IPS DF 6.9 (cell line): ENCODE measurements at places on chromosomes 13 and 19.
A peak's percentile ranks its signal among the peaks of the same experiment; 100 is the strongest.

DNA sequence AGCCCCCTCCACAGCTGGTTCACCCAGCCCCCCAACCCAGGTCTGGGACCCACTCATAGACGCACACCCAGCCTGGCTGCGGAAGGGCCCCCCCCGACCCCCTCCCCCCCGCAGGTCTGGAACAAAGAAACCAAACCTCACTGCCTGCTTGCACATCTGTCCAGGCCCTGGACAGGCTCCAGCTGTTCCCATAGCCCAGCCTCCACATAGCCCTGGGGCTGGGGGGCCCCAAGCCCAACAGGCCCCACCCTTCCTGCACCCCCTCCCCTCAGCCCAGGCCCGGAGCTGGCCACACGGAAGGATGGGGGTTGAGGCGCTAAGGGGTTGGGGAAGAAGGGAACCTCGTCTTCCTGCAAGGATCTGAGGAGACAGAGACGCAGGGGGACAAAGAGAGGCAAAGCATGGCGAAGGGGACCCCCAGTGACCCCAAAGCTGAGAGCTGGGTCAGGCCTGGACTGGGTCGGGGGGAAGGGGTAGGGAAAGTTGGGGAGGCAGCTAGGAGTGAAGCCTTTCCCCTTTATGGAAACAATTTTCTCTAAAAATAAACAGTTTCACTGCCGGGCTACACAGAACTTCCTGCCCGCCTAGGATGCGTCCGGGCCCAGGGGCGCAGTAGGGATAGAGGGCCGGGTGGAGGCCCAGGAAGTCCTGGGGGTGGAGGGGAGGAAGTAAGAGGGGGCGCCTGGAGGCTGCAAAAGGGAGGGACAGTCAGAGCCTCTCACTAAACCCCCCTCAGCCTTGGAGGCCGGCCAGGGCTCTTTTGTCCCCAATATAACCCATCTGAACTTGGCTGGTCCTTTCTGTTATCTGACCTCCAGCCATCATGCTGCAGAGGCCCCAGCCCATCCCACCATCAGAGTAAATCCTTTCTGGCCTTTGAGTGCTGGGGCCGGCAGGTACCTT lies 2.4 kb downstream of the KANK2 start:
- H3K4me1 ChIP-seq, result no peaks in the 10 kb centered on the region; the same call in 1 of the 2 replicates
- H3K36me3 ChIP-seq, result peaks cover 17% of the 10 kb centered on the region
- no peaks in the 10 kb centered on the region for H3K27me3 ChIP-seq
- no peak for DNase-seq
- H3K27ac ChIP-seq, result no peak overlapping the region
- H3K4me3 ChIP-seq, result no peak overlapping the region

DNA sequence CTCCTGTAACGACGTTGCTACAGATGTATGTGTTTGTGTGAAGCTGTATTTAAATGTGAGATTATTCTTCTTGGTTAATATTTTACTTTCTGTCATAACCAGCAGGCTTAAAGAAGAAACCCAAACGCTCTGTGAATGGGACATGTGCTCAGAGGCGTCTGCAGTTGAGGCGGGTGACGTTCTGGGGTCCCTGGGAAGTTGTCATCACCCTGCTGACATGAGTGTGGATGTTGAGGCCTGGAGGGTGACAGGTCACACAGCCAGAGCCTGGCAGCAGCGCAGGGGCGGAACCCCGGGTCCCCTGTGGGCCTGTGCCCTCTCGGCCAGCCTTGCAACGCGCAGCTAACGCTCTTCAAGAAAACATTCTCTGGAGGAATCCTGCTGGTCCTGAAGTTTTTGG lies 16.6 kb downstream of the RASA3 start:
- H3K27me3 ChIP-seq, result no peaks in the 10 kb centered on the region
- no peak overlapping the region for H3K27ac ChIP-seq
- H3K4me3 ChIP-seq, result no peak overlapping the region
- H3K36me3 ChIP-seq, result peaks cover 3% of the 10 kb centered on the region; the same call in 1 of the 2 replicates
- DNase-seq, result no peak

GRCh38 chr19:43799502-43800142 lies 2.6 kb downstream of the LYPD5 start:
- no peak overlapping the region for H3K4me3 ChIP-seq
- H3K4me1 ChIP-seq, result no peaks in the 10 kb centered on the region
- H3K36me3 ChIP-seq, result no peaks in the 10 kb centered on the region
- H3K27ac ChIP-seq, result no peak overlapping the region

GRCh38 chr19:5934069-5934401 lies 20.0 kb downstream of the CAPS start:
- no peak overlapping the region for H3K4me3 ChIP-seq
- H3K4me1 ChIP-seq, result no peaks in the 10 kb centered on the region
- peaks cover 12% of the 10 kb centered on the region for H3K36me3 ChIP-seq
- H3K27ac ChIP-seq, result no peak overlapping the region
- no peaks in the 10 kb centered on the region for H3K27me3 ChIP-seq
- no peak for DNase-seq

DNA sequence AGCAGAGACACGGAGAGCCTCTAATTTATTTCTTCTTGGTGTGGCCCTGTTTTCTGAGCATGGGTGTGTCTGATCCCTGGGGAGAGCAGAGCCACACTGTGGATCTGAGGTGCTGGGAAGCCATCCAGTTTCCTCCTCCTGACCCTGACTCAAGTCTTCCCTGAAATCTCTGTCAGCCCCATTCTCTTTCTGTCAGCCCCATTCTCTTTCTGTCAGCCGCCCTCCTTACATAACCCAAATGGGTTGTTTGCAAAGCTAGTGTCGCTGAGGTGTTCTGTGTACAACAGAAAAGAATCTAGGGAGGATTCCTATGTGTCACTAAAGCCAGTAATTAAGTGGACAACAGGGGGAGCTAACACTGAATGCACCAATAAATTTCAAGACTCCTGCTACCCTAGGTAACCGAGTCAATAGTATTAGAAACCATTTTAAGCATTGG lies 50.2 kb downstream of the LRCH1 start:
- no peaks in the 10 kb centered on the region for H3K4me1 ChIP-seq
- H3K27me3 ChIP-seq, result no peaks in the 10 kb centered on the region
- no peak overlapping the region for H3K4me3 ChIP-seq
- H3K27ac ChIP-seq, result no peak overlapping the region

DNA sequence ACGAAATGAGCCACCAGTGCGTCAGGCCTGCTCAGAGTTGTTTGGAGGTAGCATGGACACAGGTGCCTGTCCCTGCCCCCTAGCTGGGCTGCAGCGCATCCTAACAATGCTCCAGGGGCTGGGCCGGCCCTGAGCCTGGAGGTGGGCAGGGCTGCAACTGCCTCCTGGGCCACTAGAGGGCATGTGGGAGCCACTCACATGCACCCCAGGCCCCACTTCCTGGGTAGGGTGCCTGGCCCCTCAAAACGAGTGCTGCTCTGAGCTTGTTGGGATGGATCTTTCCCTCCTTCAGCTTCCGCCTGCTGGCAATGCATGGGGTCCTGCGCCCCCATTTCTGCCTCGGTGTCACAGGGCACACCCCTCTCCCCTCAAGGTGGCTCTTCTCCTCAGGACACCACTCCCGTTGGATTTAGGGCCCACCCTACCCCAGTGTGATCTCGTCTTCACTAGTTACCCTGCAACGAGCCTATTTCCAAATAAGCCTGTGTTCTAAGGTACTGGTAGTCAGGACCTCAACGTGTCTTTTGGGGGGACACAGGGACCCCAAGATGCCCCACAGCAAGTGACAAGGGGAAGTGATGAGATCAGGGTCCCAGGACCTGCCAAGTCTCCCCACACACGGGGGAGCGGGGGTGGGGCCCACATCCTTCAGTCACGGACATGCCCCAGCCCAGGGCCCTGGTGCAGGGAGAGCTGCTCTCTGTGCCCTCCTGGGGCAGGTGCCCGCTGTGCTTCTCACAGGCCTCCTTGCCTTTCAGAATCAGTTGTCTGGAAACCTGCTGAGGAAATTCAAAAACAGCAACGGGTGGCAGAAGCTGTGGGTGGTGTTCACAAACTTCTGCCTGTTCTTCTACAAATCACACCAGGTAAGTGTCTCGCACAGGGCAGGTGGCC lies 131.3 kb downstream of the STK24 start:
- H3K4me1 ChIP-seq, result peaks cover 2% of the 10 kb centered on the region; the same call in 1 of the 2 replicates
- H3K4me3 ChIP-seq, result no peak overlapping the region
- no peak overlapping the region for H3K27ac ChIP-seq
- H3K27me3 ChIP-seq, result no peaks in the 10 kb centered on the region

- H3K27ac ChIP-seq, result no peak overlapping the region
- no peaks in the 10 kb centered on the region for H3K27me3 ChIP-seq
Measured at GRCh38 chr13:74131227-74131626, 3.0 kb downstream of the KLF12 start.

DNA sequence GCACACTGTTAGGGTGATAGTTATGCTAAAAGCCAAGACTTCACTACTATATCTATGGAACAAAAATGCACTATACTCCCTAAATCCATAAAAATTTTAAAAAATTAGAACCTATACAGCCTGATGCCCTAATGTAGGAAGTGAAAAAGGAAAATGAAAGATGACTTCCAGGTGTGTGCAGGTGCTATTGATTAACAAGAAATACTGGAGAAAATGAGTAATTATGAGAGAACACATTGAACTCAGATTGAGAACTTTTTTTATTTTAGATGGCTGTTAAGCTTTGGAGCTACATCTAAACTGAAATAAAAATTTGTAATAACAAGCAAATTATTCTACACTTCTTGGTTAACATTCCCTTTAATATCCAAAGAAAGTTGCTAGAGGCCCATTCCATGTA lies 1015.7 kb downstream of the PCDH9 start:
- H3K27me3 ChIP-seq, result no peaks in the 10 kb centered on the region
- DNase-seq, result no peak
- no peak overlapping the region for H3K4me3 ChIP-seq
- no peak overlapping the region for H3K27ac ChIP-seq
- no peaks in the 10 kb centered on the region for H3K4me1 ChIP-seq

DNA sequence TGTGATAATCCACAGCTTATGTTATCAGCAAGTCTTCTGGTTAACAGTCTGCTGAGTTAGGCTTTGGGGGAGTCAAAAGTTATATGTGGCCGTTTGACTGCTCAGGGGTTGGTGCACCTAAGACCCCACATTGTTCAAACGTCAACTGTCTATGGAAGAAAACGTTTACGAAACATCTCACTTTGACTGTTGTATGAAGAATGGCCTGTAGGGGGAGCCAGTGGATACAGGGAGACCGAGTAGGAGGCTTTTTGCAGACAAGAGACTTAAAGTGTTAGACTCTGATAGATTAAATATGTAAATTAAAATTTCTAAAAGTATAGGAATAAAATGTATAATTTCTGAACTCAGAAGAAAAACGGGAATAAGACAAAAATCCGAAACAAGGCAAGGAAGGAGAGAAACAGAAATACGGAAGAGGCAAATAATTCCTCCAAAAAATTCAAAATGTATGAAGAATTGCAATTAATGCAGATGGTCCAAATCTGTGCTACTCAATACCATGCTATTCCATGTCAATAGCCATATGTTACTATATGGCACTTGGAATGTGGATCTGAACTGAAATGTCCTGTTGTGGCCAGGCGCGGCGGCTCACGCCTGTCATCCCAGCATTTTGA lies 37.8 kb downstream of the TNFSF14 start:
- no peak overlapping the region for H3K27ac ChIP-seq
- peak; percentile 52 for DNase-seq
- no peaks in the 10 kb centered on the region for H3K36me3 ChIP-seq
- H3K4me1 ChIP-seq, result no peaks in the 10 kb centered on the region
- H3K27me3 ChIP-seq, result no peaks in the 10 kb centered on the region

DNA sequence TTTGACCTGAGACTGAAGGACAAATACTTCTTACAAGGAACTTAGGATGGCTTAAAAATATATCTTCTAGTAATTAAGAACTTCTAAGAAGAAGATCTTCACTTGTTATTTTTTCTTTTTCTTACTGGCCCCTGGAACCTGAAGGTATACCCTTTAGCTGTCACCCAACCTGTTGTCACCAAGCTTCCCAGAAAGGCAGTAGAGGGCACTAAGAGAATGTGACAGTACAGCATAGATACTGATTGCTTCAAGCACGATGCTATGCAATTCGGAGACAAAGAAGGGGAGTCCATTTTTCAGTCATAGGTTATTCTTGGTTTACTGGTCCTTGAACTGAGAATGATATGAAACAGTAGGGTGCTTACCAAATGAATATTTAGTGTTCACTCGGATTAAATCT lies 208.3 kb upstream of the PCDH9 start:
- H3K4me3 ChIP-seq, result no peak overlapping the region
- DNase-seq, result peak; percentile 7
- no peaks in the 10 kb centered on the region for H3K27me3 ChIP-seq
- H3K36me3 ChIP-seq, result no peaks in the 10 kb centered on the region

GRCh38 chr19:33750587-33751435 lies 45.9 kb upstream of the KCTD15 start:
- no peak overlapping the region for H3K4me3 ChIP-seq
- no peaks in the 10 kb centered on the region for H3K27me3 ChIP-seq
- DNase-seq, result no peak
- no peak overlapping the region for H3K27ac ChIP-seq
- no peaks in the 10 kb centered on the region for H3K4me1 ChIP-seq
- H3K36me3 ChIP-seq, result no peaks in the 10 kb centered on the region

DNA sequence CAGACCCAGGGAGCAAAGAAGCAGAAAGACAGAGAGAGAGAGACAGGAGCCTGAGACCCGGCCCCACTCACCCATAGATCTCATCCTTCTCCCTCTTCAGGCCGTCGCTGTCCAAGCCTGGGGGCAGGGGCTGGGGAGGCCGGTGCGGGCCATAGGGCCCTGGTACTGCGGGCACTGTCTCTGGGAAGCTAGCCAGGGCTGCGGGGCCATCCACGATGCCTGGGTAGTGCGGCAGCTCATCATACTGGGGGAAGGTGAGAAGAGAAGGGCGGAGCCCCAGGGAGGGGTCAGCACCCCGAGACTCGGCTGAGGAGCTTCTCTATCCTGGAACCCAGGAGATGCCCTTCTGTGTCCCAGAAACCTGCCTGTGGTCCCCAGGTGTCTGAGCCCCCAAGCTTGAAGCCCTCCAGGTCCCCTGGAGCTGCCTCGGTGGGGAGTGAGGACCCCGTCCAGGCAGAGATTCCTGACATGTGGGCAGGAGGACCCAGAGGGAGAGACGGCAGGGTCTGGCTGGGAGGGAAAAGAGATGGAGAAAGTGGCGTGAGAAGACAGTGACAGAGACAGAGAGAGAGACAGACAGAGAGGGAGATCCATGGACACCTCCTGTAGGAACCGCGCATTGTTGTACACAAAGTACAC lies 2.1 kb downstream of the MEIS3 start:
- H3K36me3 ChIP-seq, result peaks cover 8% of the 10 kb centered on the region
- DNase-seq, result no peak
- no peak overlapping the region; the same call in 1 of the 2 replicates for H3K4me3 ChIP-seq
- no peak overlapping the region for H3K27ac ChIP-seq

- H3K4me1 ChIP-seq, result no peaks in the 10 kb centered on the region
- no peak for DNase-seq
- no peaks in the 10 kb centered on the region for H3K27me3 ChIP-seq
- H3K27ac ChIP-seq, result no peak overlapping the region
- no peak overlapping the region for H3K4me3 ChIP-seq
Measured at GRCh38 chr13:26726684-26727083, 33.9 kb downstream of the GPR12 start.

DNA sequence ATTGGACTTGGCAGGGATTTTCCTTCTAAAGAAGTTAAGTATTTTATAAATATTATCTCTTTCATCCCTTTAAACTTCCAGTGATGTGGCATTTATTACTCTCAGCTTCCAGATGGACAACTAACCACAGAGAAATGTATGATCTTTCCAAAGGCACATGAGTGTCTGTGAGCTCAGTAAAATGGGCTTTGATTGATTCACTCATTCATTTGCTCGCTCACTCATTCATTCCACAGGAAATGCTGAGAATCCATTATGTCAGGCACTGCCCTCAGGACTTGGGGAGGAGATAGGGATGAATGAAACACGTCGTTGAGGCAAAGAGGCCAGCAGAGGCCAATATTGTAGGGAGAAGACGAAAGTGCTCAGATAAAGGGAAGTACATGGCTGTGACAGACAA lies 359.3 kb downstream of the EFNB2 start:
- H3K36me3 ChIP-seq, result no peaks in the 10 kb centered on the region
- no peak overlapping the region for H3K27ac ChIP-seq
- H3K27me3 ChIP-seq, result no peaks in the 10 kb centered on the region
- H3K4me1 ChIP-seq, result no peaks in the 10 kb centered on the region
- DNase-seq, result no peak
- H3K4me3 ChIP-seq, result no peak overlapping the region
